CD4-positive, alpha-beta memory T cell (primary cell): ENCODE measurements at places on chromosomes 3 and 15. TPM values are rescaled to one million over a fixed set of nuclear protein-coding genes. Genes with fewer than 3 reads are reported as not detected.

- DNase-seq, result no peak
Observed at GRCh38 chr3:54957711-54958110, 29.9 kb upstream of the LRTM1 start.

- no peak for DNase-seq
Observed at GRCh38 chr3:123762805-123763204, 121.3 kb downstream of the MYLK start.

- no peak for DNase-seq
Observed at GRCh38 chr15:36106640-36107335, 472.6 kb upstream of the CDIN1 start.

GRCh38 chr3:9420850-9421549 lies 23.6 kb downstream of the SETD5 start:
- DNase-seq, result no peak

- no peak for DNase-seq
Observed at GRCh38 chr3:54014067-54014466, 108.3 kb upstream of the CACNA2D3 start.

- DNase-seq, result no peak
Observed at GRCh38 chr15:60612400-60613048, 133.6 kb upstream of the ICE2 start.

- no peak for DNase-seq
Observed at GRCh38 chr3:31193871-31194270, 299.4 kb upstream of the GADL1 start.

GRCh38 chr3:156750191-156750873 lies 75.8 kb upstream of the LEKR1 start:
- no peak for DNase-seq

- DNase-seq, result no peak
Observed at GRCh38 chr3:121962443-121962842, 59.6 kb downstream of the ILDR1 start.

- no peak for DNase-seq
Observed at GRCh38 chr15:58760385-58761009, 10.6 kb upstream of the MINDY2 start.

GRCh38 chr3:192060160-192060781 lies 599.3 kb downstream of the PYDC2 start:
- no peak for DNase-seq

DNA sequence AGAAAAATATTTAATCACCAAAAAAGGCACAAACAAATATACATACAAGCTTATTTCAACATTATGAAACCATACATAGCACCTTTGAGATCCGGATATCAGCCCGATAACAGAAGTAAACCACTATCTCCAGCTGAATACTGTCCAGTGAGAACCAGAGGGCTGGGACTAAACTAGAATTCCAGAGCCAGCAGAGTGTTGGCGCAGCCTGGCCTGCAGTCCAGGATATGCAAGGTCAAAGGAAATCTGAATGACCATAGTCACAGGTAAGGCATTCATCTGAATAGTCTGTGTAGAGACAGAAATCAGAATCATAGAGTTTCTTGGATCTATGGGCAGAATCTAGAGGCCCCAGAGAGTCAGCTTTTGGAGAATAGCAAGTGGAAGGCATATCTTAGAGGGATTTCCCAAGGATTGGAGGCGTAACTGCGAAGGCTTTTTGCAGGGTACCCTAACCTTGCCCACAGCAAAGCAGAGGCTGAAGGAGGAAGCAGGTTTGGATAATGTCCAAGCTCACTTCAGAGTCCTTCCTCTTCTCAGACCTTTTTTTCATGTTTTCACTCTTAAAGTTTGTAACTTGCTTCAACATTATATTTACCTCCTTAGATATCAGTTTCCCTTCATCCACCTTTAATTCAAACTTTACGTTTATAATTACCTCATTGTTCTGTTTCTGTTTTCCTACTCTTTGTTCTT lies 32.5 kb upstream of the TP63 start:
- DNase-seq, result no peak

DNA sequence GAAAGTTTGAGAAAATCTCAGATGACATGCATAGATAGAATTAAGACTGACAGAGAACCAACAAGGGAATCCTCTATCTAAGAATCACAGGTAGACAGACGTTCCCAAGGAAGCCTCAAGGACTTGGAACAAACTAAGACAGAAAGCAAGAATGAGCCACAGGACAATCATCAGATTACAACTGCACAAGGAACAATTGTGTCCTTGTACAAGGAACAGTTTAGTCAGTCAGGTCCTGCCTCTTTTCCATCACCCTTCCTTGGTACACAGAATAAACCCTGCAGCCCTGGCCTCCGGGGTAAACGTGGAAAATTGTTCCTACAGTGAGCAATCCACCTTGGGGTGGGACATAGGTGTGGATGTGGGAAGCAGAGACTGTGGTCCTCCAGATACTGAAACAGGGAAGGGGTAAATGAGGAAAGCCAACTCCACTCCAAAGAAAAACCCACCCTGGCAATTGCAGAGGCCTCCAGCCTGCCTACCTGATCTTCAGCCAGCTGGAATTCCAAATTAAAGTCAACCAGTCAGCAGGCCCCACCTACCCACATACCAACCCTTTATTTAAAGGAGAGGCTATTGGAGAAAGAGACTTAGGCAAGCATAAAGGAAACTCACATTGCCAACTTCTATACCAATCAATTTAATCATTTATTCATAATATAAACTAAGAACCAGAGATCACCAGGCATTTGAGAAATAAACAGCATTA lies 73.4 kb downstream of the ULK4 start:
- no peak for DNase-seq

GRCh38 chr3:12816521-12817342 lies 20.3 kb downstream of the CAND2 start:
- no peak for DNase-seq

GRCh38 chr15:27538325-27538724 lies 560.8 kb downstream of the OCA2 start:
- DNase-seq, result no peak

DNA sequence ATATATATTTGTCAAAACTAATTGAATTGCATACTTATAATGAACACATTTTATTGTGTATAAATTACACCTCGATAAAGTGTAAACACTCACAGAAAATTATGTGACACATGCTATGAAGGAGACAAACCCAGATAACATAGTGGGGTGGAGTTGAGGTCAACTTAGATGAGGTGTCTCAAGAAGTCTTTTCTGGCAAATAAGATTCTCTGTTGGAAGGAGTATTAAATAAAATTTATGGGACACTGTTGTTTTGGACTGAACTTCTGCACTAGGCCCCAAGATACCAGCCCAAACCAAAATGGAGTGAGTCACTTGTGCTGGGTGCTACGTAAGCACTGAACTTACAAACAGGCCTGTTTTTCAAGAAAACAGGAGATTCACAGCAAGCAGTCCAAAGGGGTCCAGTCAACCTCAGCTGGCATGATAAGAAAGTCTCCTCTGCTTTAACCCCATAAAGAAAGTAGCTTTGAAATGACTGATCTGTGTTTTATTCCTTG lies 18.7 kb downstream of the ACTC1 start:
- DNase-seq, result no peak

GRCh38 chr3:64651741-64652241 lies 36.0 kb downstream of the ADAMTS9 start:
- DNase-seq, result no peak

- DNase-seq, result no peak
Observed at GRCh38 chr3:19940643-19941042, 6.3 kb upstream of the RAB5A start.

- DNase-seq, result no peak
Observed at GRCh38 chr3:58567251-58567515, 10.0 kb downstream of the FAM107A start.

- no peak for DNase-seq
Observed at GRCh38 chr3:71247221-71247957, 336.1 kb downstream of the FOXP1 start.

DNA sequence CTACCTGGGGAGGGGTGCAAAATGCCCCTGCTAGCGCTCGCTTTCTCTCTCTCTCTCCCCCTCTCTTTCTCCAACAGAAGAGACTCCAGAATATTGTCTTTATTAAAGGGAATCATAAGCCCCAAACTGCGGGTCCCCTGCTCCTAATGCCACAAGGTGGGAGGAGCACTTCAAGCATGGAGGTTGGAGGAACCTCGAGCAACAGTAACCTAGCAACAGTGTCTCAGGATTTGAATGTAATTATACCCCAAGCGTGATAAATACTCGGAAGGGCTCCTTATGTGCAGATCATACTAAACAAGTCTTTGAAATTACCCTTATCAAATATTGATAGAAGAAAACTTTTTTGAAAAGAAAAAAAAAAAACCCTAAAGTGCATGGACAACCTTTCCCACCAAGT lies 582.2 kb upstream of the PPP2R3A start:
- no peak for DNase-seq

- DNase-seq, result no peak
Observed at GRCh38 chr15:39692356-39693327, 90.0 kb downstream of the FSIP1 start.

DNA sequence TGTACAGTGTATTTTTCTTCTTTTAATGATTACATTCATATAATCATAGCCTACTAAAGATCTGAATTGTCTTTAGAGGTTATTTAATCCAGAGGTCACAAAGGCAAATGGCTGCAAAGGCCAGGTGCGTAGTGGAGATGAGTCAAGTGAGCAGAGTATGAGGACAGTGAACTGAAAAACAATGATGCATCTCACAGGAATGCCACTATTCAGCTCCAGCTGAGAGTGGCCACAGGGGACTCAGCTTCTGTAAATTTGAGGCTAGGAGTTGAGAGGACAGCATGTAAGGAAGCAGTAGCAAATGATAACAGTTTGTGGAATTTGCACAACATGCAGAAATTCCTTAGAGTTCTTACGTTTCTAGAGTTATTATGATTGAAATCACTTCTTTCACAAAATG lies 50.4 kb downstream of the COL6A5 start:
- DNase-seq, result no peak

- DNase-seq, result no peak
Observed at GRCh38 chr15:70569091-70569713, 194.2 kb downstream of the UACA start.

DNA sequence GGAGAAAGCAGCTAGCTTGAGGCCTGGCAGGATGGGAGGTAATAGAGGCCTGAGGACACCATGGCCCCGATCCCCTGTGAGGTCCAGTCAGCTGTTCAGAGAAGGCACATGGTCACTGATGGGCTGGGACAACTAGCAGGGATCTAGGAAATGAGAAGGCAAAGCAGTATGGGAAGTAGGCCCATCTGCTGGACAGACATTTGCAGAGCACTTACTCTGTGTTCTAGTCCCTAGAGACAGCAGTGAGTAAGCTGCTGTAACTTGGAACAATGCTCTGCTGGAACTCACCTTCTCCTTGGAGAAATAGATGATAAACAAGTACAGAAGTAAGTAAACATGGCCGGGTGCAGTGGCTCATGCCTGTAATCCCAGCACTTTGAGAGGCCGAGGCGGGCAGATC lies 7.1 kb downstream of the ECE2 start:
- no peak for DNase-seq

DNA sequence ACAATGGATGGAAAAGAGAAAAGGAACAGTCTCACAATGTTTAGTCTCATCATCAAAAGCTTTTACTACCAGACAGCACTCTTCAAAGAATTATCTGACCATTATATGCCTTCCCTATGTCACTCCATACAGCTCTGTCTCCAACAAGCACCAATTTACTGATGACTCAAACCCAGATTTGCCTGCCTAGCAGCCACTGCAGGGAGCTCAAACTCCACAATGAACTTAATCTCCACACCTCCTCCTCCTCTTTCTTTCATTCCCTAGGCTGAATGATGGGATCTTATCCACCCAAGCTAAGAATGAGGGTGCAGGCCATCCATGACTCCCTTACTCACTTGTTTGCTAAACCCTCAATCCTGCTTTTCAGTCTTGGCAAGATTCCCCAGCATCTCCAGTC lies 45.5 kb downstream of the NBEAL2 start:
- DNase-seq, result no peak

DNA sequence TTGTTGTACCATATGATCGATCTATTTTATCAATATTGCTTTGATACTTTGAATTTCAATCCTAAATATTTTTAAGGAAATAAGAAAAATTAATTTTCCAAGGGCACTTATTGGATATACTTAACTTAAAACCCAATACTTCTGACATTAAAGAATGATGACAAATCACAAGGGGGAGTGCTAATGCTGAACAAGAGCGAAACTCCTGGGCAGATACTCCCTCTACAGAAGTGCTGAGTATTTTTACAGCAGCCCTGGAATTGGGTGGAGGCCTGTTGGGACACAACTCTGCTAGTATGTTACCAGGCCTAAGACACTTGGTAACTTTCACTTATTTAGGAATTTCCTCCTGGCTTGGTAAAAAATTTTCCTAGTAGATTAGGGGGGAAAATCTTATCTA lies 46.2 kb downstream of the DENND6A start:
- no peak for DNase-seq

Gene CHRFAM7A
- total RNA-seq, result 0.33 TPM

Gene SLC6A11
- not detected for total RNA-seq

Gene KLHL6
- 56.1 TPM for total RNA-seq

Gene TUSC7
- not detected for total RNA-seq

Gene TP63
- 0.55 TPM for total RNA-seq

Gene ARNT2
- not detected for total RNA-seq

Gene CD96
- total RNA-seq, result 228 TPM

Gene PARP15
- 74.5 TPM for total RNA-seq

Gene SLC24A5
- total RNA-seq, result not detected

Gene GPR176
- total RNA-seq, result not detected

Gene IRAK2
- 5.3 TPM for total RNA-seq

Gene ARPIN
- total RNA-seq, result 0.11 TPM

Gene CLRN1
- not detected for total RNA-seq

Gene CIB1
- 95.2 TPM for total RNA-seq
